Brain pericyte (primary cell): ENCODE measurements at places on chromosomes 4 and X.
A peak's percentile ranks its signal among the peaks of the same experiment; 100 is the strongest.

DNA sequence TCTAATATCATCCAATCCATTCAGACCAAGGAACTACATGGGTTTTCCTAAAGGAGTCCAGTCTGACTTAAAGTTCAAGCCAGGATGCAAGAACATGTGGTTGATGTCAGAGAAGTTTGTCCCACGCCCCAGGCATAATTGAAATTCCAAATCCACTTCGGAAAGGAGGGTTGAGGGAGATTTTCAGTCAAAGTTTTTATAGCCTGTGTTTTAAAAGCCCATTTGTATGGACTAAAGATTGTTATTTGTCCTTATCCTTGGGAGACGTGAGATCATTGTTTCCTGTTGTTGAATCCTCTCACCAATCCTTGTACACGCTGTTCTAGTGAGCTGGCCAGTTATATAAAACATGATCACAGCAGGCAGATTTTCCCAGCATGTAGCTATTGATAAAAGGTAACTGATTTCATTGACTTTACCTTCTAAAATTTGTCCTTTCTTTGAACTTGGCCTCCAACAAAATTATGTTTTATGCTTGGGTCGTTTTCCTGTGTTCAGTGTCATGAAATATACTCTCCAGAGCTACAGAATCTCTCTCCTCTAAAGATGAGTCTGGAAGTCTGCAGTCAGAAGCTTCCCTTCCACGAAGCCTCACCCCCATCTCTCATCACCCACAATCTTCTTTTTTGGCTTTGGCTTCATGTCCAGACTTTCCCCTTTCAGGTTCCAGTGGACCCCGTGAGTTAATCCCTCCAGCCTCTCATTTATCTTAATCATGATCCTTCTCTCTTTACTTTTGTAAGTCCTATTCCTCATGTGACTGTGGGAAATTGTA lies 92.9 kb downstream of the ATP10D start:
- peak; percentile 17 for DNase-seq

DNA sequence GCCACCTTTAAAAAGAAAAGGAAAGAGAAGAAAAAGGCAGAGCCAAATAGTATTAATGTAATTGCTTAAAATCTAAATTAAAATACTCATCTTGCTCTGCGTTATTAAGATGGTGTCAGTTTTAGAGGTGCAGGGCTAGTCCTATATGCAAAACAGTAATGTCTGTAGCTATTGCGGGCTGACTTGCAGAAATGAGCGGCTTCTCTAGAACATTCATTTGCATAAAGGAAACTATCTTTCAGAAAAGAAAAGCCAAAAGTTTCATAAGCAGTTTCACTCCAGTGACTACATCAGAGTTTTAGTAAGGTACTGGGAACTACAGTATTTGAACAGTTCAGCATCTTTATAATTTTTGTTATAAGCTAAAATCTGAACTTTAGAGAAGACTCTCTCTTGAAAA lies 6.0 kb downstream of the SMAD1 start:
- DNase-seq = no peak

DNA sequence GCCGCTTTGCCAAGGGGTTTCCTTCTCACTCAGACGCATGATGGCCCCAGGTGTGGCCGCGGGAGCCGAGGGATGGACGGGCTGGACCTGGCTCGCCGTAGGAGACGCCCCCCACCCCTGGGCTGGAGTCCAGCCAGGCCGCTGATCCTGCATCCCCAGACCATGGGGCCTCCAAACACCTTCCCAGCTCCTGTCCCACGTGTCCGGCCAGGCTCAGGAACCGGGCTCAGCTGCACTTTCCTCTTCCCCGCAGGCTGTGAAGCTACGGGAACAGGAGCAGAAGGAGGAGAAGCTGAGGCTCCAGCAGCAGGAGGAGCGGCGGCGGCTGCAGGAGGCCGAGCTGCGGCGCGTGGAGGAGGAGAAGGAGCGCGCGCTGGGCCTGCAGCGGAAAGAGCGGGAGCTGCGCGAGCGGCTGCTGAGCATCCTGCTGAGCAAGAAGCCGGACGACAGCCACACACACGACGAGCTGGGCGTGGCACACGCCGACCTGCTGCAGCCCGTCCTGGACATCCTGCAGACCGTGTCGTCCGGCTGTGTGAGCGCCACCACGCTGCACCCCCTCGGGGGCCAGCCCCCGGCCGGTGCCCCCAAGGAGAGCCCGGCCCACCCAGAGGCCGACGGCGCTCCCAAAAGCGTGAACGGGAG lies 9.1 kb downstream of the AKAP17A start:
- DNase-seq = no peak

DNA sequence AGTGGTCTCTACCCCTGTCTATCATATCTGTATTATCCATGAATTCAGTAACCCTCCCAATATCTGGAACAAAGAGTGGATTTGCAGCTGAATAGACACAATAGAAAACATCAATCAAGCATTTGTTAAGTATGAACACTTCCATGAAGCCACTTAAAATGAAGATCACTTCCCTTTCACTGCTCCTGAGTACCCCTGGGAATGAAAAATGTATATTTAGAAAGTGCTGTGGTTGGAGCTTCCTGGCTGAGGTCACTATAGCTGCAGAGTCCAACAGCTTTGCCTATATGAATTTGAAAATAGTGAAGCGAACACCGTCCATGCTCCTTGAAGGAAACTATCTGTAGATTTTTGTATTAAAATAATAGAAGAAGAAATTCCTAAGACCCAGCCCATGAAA lies 227.0 kb downstream of the DTHD1 start:
- DNase-seq = no peak

DNA sequence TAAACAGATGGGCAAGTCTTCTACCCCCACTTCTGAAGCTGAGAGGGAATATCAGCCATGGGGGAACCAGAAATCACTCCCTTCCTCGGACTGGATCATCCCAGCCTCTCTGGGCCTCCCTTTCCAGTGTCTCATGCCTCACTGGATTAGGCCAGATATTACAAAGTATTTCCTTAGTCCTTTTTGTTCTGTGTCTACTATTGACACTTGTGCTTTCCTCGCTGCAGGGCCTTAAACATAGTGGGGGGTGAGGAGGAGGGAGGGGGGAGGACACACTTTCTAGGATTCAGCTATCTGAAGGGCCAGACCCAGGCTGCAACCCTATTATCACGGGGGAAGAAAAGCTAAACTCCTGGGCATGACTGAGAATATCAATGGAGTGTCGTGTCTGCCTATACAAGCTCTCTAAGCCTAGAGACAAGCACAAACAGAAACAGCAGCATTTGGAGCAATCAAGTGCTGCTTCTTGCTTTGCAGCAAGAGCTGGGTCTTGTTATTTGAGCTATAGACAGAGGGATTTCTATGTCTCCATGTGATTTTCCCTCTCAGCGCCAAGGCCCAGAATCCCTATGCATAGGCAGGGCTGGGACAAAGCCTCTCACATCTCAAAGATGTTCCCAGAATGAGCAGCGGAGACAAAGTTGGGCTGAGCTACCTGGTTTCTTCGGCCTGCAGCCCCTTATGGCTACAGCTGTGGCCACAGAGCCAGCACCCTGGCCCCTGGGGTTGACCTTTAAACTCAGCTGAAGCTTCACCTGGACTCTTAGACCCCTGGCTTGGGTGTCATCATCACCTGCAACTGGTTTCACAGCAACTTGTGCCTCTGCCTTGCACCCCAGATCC lies 20.2 kb downstream of the PJA1 start:
- DNase-seq = no peak

DNA sequence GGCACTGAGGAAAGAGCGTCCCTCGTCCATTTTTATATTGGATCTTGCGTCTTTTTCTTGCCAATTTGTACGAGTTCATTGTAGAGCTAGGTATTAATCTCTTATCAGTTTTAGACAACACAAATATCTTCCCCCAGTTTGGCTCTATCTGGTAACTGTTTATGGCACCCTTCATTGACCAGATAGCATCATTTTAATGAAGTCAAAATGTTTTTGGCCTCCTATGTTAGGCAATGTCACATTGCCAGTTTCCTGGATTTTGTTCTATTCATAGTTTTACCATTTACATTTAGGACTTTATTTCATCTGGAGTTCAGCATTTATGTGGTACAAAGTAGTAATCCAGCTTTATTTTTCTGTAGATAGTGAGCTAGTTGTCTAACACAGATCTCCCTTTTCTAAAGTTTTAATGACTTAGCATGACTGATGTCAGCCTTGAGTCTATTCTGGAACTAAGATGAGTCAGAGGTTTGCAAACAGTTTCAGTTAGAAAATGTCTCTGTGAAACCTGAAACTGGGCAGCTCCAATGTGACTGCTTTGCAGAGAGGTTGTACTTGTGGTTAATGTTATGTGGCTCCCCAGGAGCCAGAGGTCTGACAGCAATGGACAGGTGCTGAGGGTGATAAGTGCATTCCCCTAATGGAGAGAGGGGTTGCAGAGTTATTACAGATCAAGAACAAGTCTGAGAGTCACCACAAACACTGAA lies 5.3 kb upstream of the STBD1 start:
- peak; percentile 21 for DNase-seq

DNA sequence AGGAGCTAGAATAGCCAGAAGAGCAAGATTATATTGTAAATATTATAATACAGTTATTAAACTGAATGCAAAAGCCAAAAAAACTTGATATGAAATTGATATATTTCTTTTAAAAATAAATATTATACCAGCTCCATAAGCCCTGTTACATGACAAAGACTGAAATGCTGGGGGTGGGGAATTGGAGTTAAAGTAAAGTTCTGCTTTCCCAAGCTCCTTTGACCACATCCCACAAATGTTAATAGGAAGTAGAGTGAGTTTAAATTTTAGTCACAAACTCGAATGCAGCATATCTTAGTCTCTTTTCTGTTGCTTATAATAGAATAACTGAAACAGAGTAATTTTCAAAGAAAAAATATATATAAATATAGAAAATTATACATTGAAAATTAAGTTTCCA lies 46.9 kb upstream of the NFKB1 start:
- no peak for DNase-seq

DNA sequence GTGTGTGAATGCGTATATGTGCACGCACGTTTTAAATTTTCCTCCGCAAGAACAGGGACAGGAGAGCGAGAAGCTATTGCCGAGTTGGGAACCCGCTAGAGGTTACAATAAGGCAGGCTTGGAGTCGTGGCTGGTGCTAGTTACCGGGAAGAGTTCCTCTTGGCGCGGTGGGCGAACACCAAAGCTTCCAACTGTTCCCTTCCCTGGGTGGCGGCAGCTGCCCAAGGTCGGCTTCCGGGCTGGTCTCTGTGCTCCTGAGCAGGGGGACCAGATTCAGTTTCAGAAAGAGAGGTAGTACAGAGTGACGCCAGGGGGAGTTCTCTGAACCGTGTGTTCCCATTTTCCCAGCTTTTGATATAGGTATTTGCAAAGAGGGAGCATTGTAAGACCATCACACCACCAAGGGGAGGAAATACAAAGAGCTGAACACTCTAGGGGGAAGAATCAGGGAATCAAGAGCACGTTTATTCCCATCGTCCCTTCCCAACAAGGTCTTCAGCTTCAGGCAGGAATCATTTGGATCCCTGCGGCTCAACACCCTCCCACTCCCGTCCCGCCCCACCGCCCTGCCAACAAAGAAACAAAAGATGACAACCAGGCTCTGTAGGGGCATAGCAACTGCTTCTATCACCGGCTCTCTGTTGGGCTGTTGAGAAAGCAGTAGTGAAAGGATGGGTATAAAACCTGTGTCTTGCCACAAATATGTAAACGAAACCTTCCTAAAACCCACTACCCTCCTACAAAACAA lies 113.6 kb upstream of the TEX13C start:
- DNase-seq = no peak

DNA sequence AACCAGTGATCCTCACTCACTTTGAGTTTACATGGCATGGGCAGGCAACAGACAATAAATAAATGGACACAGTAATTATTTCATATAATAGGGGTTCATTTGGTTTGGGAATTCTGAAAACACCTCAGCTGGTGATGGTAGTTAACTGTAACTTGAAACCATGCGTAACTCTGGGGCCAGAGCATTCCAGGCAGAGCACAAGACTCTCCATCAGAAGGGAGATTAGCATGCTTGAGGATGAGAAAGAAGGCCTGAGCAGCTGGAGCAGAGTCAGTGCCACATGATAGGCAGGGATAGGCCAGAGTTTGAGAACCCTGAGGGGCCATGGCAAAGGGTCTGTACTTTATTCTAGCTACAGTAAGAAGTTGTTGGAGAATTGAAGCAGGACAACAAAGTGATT lies 56.3 kb upstream of the CXCL8 start:
- DNase-seq = no peak

GRCh38 chr4:99457270-99457669 lies 22.1 kb upstream of the ADH7 start:
- no peak for DNase-seq

GRCh38 chr4:146063143-146063542 lies 112.4 kb upstream of the LSM6 start:
- DNase-seq = no peak

- DNase-seq = no peak
Observed at GRCh38 chr4:2793586-2794485, 951 bp downstream of the SH3BP2 start.

DNA sequence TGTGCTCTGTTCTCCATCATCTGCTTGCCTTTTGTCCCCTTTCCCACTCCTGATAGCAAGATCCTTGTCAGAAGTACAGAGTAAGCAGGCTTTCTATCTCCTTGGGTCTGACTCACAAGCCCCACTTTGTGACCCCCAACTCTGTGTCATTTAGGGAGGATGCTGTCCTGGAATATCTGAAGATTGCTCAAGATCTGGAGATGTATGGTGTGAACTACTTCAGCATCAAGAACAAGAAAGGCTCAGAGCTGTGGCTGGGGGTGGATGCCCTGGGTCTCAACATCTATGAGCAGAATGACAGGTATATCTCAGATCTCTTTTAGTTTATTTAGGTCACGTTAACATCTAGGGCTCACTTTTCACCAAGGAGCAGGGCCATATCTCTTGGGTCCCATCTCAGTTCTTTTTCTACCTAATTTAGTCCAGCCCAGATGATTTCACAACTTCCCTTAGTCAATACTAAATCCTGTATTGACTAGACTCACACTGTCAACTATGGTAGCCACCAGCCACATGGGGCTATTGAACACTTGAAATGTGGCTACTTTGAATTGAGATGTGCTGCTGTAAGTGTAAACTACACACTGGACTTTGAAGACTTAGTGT lies 64.3 kb downstream of the MSN start:
- DNase-seq = no peak
